Stimulated activated CD4-positive, alpha-beta T cell treated with anti-CD3 and anti-CD28 coated beads, Interleukin-1b, Interleukin-23, amount 100 ng/mL, for 1 hour (primary cell): ENCODE measurements at places on chromosomes 7 and 10.
A peak's percentile ranks its signal among the peaks of the same experiment; 100 is the strongest.

- peak; percentile 0 for DNase-seq
These were observed 818 bp upstream of the SUPV3L1 start for GRCh38 chr10:69179089-69179742.

DNA sequence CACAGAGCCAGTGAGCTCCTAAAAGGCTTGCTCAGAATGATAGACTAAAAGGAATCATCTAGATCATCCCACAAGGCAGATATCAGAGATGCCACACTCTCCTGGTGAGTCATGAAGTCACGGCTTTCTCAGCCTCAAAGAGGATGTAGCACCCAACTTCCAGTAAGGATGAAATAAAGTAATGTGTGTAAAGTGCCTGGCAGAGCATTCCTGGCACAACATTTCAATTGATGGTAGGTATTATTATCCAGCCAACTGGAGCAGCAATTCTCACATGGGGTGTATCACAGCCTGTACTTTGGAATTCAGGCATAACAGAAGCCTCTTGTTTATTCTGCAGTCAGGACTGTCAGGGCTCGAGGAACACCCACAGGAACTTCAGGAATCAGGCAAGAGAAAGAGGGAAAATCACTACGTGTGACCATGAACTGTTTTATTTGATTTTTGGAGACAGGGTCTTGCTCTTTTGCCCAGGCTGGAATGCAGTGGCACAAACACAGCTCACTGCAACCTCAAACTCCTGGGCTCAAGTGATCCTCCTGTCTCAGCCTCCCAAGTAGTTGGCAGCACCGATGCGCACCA is 5.3 kb upstream of the NAT16 start:
- no peak for DNase-seq

GRCh38 chr7:2306688-2307087 is 7.6 kb downstream of the SNX8 start:
- no peak for DNase-seq

GRCh38 chr7:123643495-123644441 is 11.9 kb upstream of the LMOD2 start:
- DNase-seq: no peak

- no peak for DNase-seq
These were observed 36.0 kb upstream of the AKR1E2 start for GRCh38 chr10:4790045-4790444.

- DNase-seq: no peak
These were observed 101.3 kb upstream of the SKAP2 start for GRCh38 chr7:26965724-26966123.

DNA sequence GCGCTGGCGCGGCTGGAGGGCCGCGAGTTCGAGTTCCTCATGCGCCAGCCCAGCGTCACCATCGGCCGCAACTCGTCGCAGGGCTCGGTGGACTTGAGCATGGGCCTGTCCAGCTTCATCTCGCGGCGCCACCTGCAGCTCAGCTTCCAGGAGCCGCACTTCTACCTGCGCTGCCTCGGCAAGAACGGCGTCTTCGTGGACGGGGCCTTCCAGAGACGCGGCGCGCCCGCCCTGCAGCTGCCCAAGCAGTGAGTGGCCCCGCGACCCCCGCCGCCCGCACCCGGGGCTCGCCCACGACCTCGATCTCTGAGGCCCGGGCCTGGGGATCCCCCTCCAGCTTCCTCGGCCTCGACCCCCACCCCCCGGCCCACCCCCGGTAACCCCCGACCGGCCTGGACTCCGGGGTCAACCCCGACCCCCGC is 537 bp downstream of the FOXK1 start:
- no peak for DNase-seq

DNA sequence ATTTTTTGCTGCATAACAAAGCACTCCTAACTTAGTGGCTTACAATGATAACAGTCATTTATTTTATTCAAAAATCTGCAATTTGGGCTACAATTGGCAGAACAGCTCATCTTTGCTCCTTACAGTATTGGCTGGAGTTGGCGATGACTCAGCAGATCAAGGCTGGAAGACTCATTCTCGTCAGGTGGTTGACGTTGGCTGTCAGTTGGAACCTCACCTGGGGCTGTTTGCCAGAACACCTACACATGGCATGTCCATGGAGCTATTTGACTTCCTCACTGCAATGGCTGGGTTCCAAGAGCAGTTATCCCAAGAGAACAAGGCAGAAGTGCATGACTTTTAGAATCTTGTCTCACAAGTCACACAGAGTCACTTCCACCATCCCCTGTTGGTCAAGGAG is 75.1 kb downstream of the NOD1 start:
- DNase-seq: no peak
